ENCODE measurements at places on chromosomes 4 and X.
A peak's percentile ranks its signal among the peaks of the same experiment; 100 is the strongest.

GRCh38 chr4:7194251-7195140 is 2.2 kb downstream of the SORCS2 start:
- DNase-seq: peak; percentile 59

GRCh38 chrX:24790166-24790565 is 96.4 kb downstream of the POLA1 start:
- no peak for DNase-seq

DNA sequence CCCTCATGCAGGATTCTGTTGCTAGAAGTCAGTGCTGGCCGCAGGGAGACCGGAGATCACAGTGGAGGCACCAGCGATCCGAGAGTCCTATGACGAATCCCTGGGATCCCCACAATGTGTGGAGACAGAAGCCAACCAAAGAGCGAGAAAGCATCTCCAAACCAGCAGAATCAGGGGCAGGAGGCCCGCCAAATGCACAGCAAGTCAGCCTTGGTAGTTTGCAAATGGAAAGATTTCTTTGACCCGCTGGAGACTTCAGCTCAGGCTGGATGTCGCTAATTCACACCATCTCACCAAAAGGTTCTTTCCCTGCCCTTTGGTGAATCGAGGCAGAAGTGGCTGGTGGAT is 505 bp upstream of the PKD2 start:
- DNase-seq: no peak

GRCh38 chr4:1395941-1396805 is 10.1 kb downstream of the NKX1-1 start:
- DNase-seq: no peak

GRCh38 chr4:19925516-19925915 is 326.2 kb upstream of the SLIT2 start:
- DNase-seq: no peak

DNA sequence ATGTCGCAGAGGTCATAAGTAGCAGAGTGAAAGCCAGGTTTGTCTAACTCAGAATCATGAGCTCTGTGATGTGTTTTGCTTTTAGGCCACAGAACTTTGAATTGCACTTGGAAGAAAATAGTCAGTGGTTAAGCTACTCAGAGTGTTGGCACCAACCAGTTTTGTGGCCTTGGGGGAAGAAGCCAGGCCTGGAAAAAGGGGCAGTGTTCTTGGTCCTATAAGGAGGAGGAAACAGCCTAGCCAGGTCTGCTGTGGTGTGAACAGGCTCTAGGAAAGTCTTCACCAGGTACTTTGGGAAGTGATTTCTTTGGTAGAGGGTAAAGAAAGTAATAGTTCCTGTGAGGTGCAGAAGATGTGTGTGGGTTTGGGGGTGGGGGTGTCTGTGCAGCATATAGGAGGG is 49.2 kb downstream of the FHIP1A start:
- DNase-seq: no peak

- no peak for DNase-seq
These were observed 5.6 kb upstream of the SMIM31 start for GRCh38 chr4:164748375-164748774.

- DNase-seq: no peak
These were observed 88.0 kb upstream of the TRIM2 start for GRCh38 chr4:153116291-153116680.

GRCh38 chr4:8675383-8675782 is 82.8 kb downstream of the CPZ start:
- peak; percentile 77 for DNase-seq

- DNase-seq: no peak
These were observed 89.9 kb downstream of the CEP135 start for GRCh38 chr4:56038487-56039162.

DNA sequence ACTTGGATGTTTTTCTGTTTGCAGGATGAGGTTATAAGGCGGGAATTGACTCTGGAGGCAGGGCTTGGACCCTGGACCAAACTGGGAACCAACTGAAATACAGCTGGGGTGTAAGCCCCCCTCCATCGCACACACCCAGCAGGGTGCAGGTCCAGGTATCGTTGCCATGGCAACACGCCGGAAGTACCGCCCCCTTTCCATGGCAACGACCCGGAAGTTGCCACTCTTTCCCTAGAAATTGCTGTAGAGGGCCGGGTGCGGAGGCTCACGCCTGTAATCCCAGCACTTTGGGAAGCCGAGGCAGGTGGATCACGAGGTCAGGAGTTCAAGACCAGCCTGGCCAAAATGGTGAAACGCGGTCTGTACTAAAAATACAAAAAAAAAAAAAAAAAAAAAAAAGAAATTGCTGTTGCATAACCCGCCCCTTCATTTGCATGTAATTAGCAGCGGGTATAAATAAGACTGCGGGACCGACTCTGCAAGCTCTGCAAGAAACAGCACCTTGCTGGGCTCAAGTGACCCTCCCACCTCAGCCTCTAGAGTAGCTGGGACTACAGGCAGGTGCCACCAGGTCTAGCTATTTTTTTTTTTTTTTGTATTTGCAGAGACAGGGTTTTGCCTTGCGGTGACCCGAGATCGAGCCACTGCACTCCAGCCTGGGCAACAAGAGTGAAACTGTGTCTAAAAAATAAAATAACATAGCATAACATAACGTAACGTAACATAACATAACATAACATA is 139.6 kb downstream of the CRLF2 start:
- DNase-seq: no peak

GRCh38 chr4:103996064-103996463 is 276.3 kb upstream of the TACR3 start:
- no peak for DNase-seq

Measured in endothelial cell (in vitro differentiated cells).